ENCODE measurements at places on chromosomes 1 and 21. TPM values are rescaled to one million over a fixed set of nuclear protein-coding genes. Genes with fewer than 3 reads are reported as not detected.

TMPRSS3 gene
- total RNA-seq = not detected

- no peak for DNase-seq
Observed at GRCh38 chr21:29557200-29557599, 258.5 kb downstream of the BACH1 start.

GRCh38 chr1:168945870-168946269 is 160.6 kb upstream of the ATP1B1 start:
- DNase-seq = no peak

GRCh38 chr1:167849666-167850065 is 64.3 kb downstream of the ADCY10 start:
- no peak for DNase-seq

- peak; percentile 70 for DNase-seq
Observed at GRCh38 chr1:77044133-77044849, 174.9 kb downstream of the PIGK start.
